Stimulated activated CD8-positive, alpha-beta memory T cell treated with anti-CD3 and anti-CD28 coated beads, Interleukin-7, amount 100 ng/mL, for 24 hours (primary cell): ENCODE measurements at places on chromosomes 6 and 20.

GRCh38 chr20:57106030-57106682, 160.3 kb downstream of the BMP7 start:
- no peak for DNase-seq

- DNase-seq = peak; percentile 33
Observed at GRCh38 chr6:15023448-15023847, 222.4 kb upstream of the JARID2 start.

- DNase-seq = no peak
Observed at GRCh38 chr6:74654296-74654695, 551.6 kb downstream of the COL12A1 start.

GRCh38 chr20:58088105-58088504, 140.3 kb downstream of the ANKRD60 start:
- DNase-seq = no peak

GRCh38 chr6:45072016-45072415, 256.1 kb upstream of the RUNX2 start:
- no peak for DNase-seq

GRCh38 chr6:524803-525202, 132.1 kb downstream of the HUS1B start:
- DNase-seq = no peak

DNA sequence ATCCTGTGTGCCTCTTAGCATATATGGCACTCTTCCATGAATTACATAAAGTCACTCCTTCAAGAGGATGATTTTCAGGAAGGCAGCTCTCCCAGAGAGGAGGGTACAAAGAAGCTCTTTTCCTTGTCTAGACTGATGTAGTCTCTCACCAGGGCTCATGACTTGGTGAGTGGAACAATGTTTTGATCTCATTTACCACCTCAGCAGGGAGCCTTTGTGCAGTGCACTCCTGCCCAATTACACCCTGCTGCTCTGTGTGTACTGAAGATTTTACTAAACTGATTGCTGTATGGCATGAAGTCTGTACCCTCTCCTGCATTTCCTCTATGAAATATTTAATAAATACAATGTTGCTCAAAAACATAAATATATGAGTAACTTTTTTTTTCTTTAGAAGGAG, 598.3 kb upstream of the HS3ST5 start:
- DNase-seq = no peak

GRCh38 chr6:157430834-157431233, 49.8 kb downstream of the ZDHHC14 start:
- no peak for DNase-seq

DNA sequence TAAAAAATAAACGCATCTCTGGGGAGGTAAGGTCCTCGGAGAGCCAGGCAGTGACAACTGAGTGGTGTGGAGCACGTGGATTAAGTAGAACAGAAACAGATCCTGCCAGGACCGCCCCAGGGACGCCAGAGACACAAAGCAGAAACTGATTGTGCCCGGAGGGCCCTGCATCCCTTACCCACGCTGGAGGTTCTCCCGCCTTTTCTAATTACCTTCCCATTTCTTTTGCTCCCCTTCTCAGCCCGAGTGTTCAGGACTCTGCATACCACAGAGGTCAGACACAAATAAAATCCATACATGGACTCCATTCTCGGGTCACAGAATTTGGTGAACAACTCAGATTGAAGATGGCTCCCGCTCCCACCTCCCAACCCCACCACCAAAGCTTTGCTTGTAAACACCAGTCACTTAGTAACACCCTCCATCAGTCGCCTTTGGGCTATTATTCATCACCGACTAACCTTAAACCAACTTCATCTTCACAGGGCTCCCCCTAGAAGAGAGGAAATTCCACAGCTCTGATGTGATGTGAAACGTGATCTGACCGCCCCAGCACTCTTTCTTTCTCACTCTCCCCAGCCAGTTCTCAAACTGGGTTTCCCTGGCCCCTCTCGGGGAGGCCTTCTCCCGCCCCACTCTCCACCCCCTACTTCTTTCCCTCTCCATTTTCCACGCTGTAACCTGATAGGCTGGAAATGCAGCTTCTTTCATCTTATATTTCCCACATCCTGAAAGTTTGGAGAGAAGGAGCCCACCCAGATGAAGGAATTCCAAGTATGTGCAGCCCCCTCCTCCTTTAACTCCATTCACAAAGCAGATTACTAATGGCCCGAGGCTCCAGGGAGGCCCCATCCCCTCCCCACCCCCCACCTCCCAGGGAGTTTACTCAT, 32.5 kb upstream of the PIM1 start:
- DNase-seq = no peak

DNA sequence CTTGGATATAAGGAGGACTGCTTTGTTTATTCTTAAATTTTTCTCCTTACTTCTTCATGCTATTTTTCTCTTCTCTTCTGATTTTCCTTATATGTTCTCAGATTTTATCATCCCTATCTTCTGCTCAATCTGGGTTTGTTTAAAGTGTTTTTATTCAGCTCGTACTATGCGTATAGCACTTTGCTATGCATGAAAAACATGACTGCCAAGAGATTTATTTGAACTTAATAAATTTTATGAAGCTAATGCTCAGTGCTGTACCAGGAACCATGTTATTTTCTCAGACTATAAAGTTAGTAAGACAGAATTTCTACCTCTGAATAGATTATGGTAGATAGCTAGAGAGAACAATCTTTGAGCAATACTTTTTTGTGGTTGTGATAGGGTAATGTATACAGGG, 305.9 kb downstream of the LAMA2 start:
- no peak for DNase-seq

GRCh38 chr6:13289789-13290318, 38.5 kb downstream of the TBC1D7 start:
- no peak for DNase-seq

GRCh38 chr6:17666646-17667045, 40.1 kb downstream of the NUP153 start:
- no peak for DNase-seq

GRCh38 chr6:14765106-14765505, 480.8 kb upstream of the JARID2 start:
- no peak for DNase-seq

- DNase-seq = no peak
Observed at GRCh38 chr6:11008821-11009220, 35.3 kb downstream of the ELOVL2 start.

DNA sequence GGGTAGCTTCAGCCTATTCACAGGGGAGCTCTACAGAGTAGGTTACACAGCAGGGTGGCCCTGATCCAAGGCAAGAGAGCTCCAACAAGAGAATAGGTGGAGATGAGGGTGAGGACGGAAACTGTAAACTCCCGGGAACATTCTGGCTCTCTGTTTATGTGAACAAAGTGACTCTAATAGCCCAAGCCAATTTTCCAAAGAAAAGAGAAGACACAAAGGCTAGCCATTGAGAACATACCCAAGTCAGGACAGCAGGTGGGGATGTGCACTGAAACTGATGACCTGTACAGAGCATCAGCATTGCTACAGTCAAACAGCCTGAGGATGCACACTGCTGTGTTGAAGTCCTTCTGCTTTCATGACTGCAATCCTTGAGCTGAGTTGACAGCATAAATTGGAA, 136.0 kb upstream of the TOP1 start:
- DNase-seq = no peak

DNA sequence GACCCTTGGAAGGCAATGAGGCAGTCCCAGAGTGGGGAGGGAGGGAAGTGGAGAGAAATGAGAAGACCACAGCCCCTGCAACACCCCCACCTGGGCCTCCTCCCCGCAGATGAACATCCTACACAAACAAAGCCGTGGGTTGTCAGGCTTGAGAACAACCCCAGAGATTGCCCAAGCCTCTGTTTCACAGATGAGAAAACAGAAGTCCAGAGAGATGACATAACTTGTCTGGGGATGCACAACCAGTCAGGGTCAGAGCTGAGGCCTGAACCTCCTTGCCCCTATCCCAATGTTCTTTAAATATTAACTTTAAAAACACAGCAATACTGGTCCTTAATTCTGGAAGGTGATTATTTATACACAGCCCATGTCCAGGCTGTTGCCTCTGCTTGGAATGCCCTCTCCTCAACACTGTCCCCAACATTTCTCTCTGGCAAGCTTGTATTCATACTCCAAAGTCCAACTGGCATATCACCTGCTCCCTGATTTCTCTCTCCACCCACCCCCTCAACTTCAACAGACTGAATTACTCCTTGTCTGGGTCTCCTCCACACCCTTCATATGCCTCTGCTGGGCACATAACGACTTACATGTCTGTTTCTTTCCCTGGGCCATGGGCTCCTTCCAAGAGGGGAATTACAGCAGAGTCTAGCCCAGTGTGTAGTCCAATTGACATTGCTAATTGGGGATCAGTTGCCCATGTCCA, 135.5 kb upstream of the LRFN2 start:
- no peak for DNase-seq

DNA sequence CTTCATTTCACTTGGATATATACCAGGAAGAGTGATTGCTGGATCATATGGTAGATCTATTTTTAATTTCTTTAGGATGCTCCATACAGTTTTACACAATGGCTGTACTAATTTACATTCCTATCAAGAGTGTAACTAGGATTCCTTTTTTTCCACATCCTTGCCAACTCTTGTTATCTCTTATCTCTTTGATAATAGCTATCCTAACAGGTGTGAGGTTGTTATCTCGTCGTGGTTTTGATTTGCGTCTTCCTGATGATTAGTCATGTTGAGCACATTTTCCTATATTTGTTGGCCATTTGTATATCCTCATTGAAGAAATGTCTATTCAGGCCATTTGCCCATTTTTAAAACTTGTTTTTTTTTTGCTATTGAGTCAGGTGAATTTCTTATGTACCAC, 552.4 kb downstream of the RFPL4B start:
- DNase-seq = no peak

DNA sequence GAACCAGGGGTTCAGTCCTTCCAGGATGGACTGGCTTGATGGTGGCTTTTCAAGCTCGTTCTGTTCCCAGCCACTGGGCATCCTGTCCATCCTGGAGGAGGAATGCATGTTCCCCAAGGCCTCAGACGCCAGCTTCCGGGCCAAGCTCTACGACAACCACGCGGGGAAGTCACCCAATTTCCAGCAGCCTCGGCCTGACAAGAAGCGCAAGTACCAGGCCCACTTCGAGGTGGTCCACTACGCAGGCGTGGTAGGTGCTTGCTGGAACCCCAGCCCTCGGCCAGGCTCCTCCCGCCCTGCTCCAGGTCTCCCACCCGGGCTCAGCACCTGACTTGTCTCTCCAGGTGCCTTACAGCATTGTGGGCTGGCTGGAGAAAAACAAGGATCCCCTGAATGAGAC, 34.0 kb downstream of the MYH7B start:
- no peak for DNase-seq

DNA sequence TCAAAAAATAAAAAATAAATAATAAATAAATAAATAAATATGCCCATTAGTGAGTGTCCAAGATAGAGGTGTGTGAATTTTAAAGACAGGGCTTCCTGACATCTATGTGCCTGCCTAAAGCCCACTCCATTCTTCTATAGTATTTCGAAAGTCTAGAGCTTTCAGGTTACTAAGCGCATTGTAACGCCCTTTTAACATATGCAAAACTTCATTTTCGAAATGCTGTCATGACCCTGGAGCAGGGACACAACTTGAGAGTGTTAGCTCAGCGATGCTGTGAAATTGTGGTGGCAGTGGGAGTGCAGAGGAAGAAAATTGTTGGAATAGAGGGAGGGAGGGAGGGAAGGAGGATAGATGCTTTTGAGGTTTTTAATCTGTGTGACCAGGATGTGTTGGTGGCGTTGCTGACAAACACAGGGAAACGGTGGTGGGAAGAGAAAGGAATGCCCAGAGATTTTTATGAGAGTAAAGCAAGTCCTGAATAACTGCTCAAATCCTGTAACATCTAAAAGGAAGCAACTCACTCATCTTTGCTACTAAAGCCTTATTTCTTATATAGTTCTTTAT, 169.3 kb downstream of the ARID1B start:
- no peak for DNase-seq

- no peak for DNase-seq
Observed at GRCh38 chr6:7058250-7058923, 49.4 kb upstream of the RREB1 start.

GRCh38 chr6:161853657-161854056, 579.8 kb upstream of the AGPAT4 start:
- DNase-seq = no peak
